GM12892 (cell line): ENCODE measurements at places on chromosomes 12 and 14.

- DNase-seq: no peak
Measured at GRCh38 chr12:848173-848865, 95.9 kb downstream of the WNK1 start.

DNA sequence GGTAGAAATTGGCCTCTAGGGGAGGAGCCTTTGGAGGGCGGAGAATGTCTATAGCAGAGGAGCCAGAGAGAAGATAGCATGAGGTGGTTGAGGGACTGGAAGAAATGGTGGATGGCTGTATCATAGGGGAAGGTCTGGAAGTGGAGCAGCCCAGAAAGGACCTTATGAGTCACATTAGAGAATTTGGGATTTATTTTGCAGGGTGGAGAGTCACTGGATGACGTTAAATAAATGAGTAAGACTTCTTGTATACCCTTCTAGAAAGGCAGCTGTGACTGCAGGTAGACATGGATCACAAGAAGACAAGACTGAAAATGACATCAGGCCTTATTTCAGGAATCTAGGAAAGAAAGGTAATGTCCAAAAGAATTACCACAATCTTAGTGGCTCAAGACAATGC is 208.2 kb upstream of the TMTC1 start:
- no peak for DNase-seq

GRCh38 chr12:67625004-67625403 is 23.5 kb upstream of the DYRK2 start:
- no peak for DNase-seq

DNA sequence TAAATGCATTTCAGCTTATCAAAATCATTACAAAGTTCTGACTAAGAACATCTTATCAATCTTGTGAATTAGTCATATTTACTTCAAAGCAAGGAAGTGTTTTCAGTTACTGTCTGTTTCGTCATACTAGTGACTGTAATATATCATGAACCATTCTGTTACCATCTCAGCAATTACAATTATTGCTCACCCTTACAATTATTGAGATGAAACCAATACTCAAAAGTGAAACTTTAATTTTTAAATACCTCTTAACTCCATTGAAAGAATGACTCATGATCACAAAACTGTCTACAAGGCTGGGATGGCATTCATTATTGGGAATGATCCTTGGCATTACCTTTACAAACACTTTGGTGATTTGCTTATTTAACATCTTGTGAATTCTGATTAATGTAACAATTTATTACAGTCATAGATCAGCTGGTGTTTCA is 90.3 kb downstream of the RPS6KA5 start:
- no peak for DNase-seq

DNA sequence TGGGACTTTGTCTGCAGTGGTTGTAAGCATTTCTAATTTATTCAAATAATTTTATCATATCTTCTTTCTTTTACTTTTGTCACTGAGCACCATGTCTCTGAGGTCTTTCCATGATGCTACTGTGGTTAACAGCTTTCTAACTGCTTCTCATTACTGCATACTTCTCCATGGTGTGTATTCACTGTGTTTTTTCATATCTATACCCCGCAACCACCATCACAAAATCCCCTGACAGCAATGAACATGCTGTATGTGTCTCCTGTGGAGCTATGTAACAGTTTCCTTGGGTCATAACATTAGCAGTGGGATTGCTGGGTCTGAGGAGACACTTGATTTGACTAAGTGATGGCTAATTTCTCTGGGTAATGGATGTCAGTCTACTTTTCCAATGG is 29.2 kb upstream of the CHST11 start:
- no peak for DNase-seq

DNA sequence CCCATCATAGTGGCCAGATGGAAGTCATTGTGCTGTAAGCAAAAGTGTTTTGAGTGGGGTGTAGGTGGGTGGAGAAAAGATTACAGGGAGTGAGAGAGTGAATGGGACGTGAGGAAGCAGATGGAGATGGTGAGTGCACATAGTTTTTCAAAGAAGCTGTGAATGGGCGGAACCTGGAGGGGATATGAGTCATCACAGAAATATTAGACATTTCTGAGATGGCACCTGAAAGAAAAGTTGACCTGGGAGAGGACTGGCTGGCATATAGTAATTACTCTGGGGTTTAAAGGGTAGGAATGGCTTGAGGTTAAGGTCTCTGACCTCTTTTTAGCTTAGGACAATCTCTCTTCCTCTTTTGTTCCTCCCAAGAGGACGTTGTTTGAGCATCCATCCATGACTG is 50.5 kb downstream of the ANO4 start:
- DNase-seq: no peak

- no peak for DNase-seq
Measured at GRCh38 chr12:110669193-110669502, 19.8 kb downstream of the HVCN1 start.

DNA sequence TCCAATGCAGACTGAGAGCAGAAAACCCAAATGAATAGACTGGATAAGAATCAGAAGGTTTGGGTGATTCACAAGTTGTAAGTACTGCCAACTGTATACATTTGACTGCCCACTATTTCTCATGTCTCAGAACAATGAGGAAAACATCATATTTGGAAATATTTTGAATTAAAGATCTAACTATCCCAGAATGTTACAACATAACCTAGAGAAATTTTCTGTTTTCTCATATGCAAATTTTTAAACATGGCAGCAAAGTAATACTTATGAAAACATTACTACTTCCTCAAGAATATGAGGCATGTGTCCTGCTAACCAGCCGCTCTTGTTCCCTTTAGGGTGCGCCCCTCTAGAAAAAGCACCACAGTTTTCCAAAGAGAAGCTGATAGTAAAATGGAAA is 179.9 kb downstream of the PTPRO start:
- no peak for DNase-seq
